ENCODE measurements at places on chromosomes 16 and 17.

DNA sequence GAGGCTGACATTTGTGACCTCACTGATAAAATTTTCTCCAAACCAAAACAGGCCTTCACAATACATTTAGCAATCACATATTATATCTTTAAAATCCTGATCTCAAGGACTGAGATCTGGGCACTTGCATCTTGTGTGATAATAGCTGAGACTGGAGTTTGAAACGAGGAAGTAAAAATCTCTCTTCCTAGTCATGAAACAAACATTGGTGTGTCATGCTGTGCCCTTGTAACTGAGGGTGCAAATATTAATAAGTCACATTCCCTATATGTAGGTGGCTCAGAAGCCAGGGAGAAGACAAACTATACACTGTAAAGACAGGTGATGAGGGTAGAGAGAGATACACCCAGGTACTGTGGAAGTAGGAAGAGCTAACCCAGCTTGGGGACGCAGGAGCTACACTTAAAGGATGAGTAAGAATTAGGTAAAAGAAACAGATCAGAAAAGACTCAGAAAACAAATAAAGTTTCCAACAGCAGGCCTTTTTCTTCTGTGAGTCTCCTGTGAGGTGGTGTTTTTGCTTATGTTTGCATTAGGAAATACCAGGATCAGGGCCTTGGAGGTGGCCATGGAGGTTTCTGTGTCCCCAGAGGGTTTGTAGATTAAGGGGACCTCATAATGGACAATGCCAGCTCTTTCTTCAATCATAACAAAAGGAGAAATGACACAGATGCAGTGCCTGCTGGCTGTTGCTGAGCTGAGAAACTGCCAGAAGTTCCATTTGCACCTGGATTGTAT, 335.7 kb downstream of the GRIN2A start:
- no peak for DNase-seq

GRCh38 chr16:67661101-67661761, 471 bp downstream of the PARD6A start:
- peak; percentile 64 for DNase-seq

- DNase-seq = no peak
Observed at GRCh38 chr16:67399218-67399733, 6.0 kb upstream of the TPPP3 start.

GRCh38 chr16:3662601-3663000, 8.1 kb downstream of the DNASE1 start:
- no peak for DNase-seq

DNA sequence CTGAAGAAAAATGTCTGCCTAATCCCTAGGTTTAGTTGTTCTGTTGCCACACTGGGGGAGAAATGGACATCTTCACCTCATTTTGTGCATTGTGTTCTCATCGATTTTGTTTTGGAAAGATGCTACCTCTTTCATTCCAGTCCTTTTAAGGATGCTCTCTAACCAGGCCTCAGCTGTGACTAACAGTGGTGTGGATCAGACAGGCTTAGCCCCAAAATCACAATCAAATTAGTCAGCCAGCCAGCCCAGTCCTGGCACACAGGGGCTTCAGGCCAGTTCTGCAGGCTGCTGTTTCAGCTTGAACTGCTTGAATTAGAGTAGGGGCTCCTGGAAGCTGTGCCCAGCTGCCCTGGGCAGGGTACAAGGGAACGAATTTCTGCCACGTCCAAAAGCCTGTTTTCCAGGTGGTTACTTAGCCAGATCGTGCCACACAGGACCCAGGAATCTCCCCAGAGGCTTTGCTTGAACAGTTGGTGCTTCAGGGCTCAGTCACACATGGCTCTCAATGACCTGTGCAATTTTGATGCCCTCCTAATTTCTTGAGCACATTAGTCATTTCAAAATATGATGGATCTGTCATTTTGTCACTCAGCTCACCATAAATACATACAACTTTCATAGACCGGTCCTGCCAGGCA, 60.7 kb downstream of the CLEC16A start:
- DNase-seq = peak; percentile 85

DNA sequence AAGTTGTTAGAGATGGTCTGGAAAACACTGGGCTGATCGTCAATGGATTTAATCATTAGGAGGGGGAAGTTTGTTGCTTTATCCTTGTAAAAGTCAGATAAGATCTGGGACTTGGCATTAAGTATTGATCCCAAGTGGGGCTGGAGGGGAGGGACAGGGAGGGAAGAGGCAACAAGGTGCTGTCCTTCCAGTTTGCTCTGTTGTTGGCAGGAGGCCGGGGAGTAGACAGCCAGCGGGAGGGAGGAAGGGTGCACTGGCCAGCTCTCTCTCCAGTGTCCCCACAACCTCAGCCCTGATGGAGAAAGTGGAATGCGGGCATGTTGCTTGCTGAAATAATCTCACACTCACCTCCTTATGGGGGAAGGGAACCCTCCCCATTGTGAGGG, 210.2 kb downstream of the CCDC182 start:
- DNase-seq = no peak

- no peak for DNase-seq
Observed at GRCh38 chr17:34249061-34249460, 6.0 kb upstream of the CCL2 start.

DNA sequence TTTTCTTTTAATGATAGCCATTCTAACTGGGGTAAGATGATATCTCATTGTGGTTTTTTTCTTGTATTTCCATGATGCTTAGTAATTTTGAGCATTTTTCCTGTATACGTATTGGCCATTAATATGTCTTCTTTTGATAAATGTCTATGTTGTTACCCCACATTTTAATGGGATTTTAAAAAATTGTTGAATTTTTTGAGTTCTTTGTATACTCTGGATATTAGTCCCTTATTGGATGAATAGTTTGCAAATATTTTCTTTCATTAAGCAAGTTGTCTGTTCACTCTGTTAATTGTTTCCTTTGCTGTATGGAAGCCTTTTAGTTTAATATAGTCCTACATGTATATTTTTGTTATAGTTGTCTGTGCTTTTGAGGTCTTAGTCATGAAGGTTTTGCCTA, 79.8 kb downstream of the BCAS3 start:
- no peak for DNase-seq

DNA sequence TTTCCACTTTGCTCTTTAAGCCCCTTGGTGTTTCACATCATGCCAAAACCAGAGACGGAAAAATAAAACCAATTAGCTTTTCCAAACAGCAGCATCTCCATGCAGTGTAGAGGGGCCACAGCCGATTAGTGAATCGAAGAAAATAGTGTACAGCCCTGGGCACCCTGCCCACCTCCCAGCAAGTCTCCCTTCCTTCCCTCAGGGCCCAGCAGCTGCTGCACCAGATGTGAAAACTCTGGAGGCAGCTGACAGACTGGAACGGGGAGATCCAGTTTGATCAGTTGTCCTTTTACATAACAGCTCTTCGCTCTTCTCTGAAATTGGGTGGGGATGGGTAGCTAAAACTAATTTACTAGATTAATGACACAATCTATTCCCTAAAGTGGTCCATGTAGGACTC, 19.3 kb downstream of the TMEM11 start:
- DNase-seq = peak; percentile 35

DNA sequence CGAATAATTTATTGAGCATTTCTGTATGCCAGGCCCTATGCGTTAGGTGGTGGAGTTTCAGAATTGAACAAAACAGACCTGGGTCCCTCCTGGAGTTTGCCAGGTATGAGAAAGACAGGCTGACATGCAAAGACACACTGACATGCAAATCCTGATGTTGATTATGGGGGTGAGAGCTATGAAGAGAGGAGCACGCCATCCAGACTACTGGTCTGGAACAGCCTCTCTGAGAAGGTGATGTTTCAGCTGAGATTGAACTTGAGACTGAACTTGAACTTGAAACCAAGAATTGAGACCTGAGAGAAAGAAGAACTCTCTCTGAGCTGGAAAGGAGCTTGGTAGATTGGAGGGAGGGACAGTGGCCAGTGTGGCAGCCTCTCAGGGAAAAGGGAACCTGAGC, 14.2 kb upstream of the CACNG4 start:
- no peak for DNase-seq

GRCh38 chr17:80491478-80492342, 15.3 kb upstream of the NPTX1 start:
- DNase-seq = no peak

- DNase-seq = peak; percentile 92
Observed at GRCh38 chr16:17389384-17389783, 81.4 kb downstream of the XYLT1 start.

- no peak for DNase-seq
Observed at GRCh38 chr16:85704011-85704410, 15.3 kb upstream of the GINS2 start.

DNA sequence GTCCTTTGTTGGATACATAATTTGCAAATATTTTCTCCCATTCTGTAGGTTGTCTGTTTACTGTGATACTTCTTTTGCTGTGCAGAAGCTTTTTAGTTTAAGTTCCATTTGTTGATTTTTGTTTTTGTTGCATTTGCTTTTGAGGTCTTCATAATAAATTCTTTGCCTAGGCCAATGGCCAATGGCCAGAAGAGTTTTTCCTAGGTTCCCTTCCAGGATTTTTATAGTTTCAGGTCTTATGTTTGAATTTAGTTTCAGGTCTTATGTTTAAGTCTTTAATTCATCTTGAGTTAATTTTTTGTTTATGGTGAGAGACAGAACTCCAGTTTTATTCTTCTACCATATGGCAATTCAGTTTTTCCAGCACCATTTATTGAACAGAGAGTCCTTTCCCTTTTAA, 90.1 kb upstream of the GOT2 start:
- no peak for DNase-seq

GRCh38 chr17:17897442-17897841, 60.7 kb upstream of the SREBF1 start:
- DNase-seq = no peak

DNA sequence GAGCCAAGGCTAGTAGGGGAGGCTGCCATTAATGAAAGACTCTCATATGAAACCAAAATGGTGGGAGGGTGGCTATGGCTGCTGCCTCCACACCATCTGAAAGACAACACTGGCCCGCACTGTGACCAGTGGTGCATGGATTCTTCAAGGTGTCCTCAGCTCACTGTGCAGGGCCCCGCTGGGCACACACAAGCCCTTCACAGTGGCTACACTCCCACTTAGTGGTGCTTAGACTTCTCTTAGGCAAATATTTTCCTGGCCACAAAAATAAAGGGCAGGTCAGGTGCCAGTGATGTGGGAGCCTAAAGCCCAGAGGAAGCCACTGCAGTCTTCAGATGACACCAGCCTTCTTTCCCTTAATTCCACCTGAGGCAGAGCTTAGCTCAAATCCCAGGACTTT, 38.1 kb upstream of the IRX3 start:
- no peak for DNase-seq

DNA sequence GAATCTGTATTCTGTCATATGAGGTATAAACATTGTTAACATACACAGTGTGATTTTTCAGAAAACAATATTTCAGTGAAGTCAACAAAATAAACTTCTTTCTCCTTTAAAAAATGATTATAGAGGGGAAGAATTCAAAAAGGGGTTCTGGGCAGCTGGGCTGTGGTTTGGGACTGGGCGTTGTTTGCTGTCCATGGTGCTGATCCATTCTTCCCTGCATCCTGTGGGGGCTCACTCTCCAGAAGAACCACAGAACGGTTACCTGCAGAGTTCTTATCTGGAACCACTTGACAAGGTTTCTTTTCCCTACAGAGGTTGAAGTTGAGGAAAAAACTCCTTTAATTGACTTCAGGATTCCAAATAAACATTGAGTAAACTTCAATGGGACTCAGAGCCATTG, 1091.0 kb downstream of the CDH8 start:
- DNase-seq = no peak

DNA sequence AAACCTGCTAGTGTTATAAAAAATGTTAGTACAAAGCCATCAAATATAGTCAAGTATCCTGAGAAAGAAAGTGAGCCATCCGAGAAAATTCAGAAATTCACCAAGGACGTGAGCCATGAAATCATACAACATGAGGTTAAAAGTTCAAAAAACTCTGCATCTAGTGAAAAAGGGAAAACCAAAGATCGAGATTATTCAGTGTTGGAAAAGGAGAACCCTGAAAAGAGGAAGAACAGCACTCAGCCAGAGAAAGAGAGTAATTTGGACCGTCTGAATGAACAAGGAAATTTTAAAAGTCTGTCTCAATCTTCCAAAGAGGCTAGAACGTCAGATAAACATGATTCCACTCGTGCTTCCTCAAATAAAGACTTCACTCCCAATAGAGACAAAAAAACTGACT, 31.7 kb downstream of the RBBP6 start:
- DNase-seq = no peak

DNA sequence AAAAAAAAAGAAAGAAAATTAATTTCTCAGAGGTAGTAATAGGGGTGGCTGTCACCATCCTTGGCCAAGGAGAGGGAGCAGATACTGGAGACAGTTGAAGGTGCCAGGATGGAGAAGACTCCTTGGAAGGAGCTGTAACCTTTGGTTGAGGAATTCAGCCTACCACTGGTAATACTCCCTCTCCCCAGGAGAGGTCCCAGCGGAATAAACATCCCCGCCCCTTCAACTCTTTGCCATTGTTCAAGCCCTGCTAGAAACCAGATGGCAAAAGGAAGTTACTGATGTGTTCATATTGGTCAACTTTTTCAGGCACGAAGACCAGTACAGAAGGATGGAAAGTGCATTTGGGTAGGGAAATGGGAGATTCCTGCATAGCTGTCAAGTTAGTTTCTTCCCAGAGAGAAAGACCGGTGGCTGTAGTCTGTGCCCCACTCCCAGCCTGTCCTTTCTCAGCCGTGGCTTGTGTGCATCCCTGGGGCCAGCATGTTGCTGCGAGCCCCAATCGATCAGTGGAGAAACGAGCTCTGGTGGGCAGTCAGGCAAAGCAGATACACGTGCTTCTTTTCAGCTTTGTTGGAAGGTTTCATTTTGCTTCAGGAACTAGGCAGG, 612.1 kb downstream of the MAF start:
- DNase-seq = no peak

GRCh38 chr16:17304491-17305119, 166.2 kb downstream of the XYLT1 start:
- no peak for DNase-seq

DNA sequence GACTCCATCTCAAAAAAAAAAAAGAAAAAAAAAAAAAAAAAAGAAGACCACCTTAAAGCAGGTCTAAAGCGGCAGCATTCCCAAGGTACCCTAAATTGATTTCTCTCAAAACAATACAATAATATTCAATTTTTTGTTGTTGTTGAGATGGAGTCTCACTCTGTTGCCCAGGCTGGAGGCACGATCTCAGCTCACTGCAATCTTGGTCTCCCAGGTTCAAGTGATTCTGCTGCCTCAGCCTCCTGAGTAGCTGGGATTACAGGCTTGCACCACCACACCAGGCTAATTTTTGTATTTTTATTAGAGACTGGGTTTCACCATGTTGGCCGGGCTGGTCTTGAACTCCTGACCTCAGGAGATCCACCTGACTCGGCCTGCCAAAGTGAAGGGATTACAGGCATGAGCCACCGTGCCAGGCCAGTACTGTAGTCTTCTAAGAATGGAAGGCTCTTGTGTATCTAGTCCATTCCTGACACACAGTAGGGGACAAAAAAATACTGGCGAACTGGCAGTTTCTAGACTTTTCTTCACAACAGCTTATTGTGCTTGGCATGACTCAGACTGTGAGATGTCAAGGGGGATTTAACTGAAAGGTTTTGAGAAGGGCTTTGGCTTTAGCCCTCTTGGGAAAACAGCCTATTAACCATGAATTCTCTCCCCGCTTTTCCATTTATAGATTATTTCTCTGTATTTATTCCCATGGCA, 17.3 kb downstream of the CDR2 start:
- DNase-seq = peak; percentile 27

All from EH (cell line).